ENCODE measurements at places on chromosomes 6 and 20. TPM values are rescaled to one million over a fixed set of nuclear protein-coding genes. Genes with fewer than 3 reads are reported as not detected.
A peak's percentile ranks its signal among the peaks of the same experiment; 100 is the strongest.

DNA sequence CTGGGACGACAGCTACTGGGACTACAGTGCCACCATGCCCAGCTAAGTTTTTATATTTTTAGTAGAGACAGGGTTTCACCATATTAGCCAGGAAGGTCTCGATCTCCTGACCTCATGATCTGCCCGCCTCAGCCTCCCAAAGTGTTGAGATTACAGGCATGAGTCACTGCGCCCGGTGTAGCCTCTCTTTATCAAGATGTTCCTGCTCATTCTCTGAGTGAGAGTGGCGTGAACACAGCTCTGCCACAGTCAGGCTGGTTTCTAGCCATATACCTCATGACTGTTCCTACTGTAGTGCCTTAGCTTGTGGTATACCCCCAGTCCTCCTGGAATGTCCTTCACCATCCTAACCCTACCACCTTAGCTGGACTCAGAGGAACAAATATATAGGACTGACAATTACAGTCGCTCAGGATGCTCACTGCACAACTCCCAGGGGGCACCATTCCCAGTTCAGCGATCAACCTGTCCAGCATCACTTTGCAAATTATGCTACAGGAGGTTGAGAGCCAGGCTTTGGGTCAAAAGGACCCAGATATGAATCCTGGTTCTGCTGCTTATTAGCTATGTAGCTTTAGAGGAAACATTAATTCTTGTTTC, 86.3 kb downstream of the CHMP4B start:
- H3K27me3 ChIP-seq: peaks cover 24% of the 10 kb centered on the region
- no peak overlapping the region for H3K4me3 ChIP-seq
- peaks cover 18% of the 10 kb centered on the region for H3K4me1 ChIP-seq
- H3K36me3 ChIP-seq: no peaks in the 10 kb centered on the region
- no peak for DNase-seq

The MAS1 gene
- total RNA-seq: not detected

DNA sequence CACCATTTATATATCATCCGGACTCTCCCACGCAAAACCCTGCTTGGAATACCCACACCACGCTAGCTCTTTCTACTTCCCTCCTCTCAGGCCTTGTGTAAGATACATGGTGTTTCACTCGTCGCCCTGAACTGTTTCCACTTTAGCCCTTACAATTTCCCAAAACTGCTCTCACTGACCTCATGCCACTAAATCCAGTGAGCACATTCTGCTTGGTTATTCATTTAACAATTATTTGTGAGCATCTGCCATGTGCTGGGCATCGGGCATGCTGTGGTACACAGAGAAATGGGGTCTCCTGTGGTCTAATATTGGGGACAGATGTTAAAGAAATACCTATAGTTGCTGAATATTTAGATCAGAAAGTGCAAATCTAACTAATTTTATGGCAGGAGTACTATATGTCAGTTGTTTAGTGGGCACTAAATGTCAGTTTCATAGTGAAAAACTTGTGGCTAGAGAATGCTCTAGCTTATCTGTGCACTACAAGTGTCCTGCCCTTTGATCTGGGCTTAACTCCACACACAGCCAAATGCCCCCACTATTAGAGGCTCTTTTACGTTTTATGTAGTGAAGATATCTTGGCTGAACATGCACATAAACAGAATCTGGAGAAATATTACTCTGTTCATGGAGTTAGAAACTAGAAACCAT, 41.0 kb downstream of the PLEKHG1 start:
- no peak overlapping the region for H3K27ac ChIP-seq
- peaks cover 4% of the 10 kb centered on the region for H3K4me1 ChIP-seq
- H3K27me3 ChIP-seq: no peaks in the 10 kb centered on the region
- H3K36me3 ChIP-seq: no peaks in the 10 kb centered on the region
- no peak overlapping the region for H3K4me3 ChIP-seq
- no peak for DNase-seq

DNA sequence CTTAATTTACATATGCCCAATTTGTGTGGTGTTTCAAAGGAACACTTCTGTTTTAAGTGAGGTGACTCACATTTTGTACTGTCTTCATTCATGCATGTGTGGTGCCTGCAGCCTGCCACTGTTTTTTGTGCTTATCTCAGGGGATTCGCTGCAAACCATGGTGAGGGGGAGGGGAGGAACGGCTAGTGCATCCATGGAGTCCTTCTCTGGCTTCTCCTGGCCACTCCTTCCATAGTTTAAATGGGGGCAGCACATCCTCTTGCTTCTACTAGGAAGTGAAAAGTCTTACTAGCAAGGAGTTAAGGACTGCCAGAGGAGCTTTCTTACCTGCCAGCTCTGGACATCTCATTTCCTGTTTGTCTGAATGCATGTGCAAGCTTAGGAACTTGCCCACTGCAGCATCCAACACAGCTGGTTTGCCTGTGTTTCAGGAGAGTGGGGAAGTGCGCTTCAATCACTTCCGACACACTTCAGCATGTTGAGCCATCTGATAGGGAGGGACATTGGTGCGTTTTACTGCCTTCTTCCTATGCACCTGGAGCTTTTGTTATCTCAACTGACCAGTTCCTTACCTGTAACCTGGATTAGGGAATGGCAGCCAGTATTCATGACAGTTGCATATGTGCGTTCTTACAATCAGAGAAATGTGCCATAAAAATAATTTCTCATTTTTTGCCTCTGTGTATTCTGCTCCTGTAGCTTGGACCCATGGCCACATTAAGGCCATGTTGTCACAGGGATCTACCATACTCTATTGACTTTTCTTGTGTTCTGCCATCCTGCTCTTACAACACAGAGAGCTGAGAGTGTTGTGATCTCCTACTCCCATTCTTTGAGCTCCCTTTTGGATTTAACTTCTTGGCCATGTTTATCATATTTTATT, 211.3 kb downstream of the ARID1B start:
- no peaks in the 10 kb centered on the region for H3K27me3 ChIP-seq
- peaks cover 40% of the 10 kb centered on the region for H3K4me1 ChIP-seq
- DNase-seq: no peak
- H3K4me3 ChIP-seq: no peak overlapping the region
- H3K36me3 ChIP-seq: no peaks in the 10 kb centered on the region
- no peak overlapping the region for H3K27ac ChIP-seq

- peaks cover 8% of the 10 kb centered on the region for H3K4me1 ChIP-seq
- no peak overlapping the region for H3K27ac ChIP-seq
- no peaks in the 10 kb centered on the region for H3K36me3 ChIP-seq
- H3K4me3 ChIP-seq: no peak overlapping the region
Observed at GRCh38 chr6:146300521-146300920, 243.1 kb upstream of the RAB32 start.

- H3K4me1 ChIP-seq: peaks cover 6% of the 10 kb centered on the region
- H3K27ac ChIP-seq: no peak overlapping the region
- H3K27me3 ChIP-seq: peaks cover 19% of the 10 kb centered on the region
Observed at GRCh38 chr6:136362421-136363356, 73.0 kb upstream of the BCLAF1 start.

GRCh38 chr6:156701966-156702365, 75.2 kb upstream of the ARID1B start:
- DNase-seq: no peak
- H3K27me3 ChIP-seq: no peaks in the 10 kb centered on the region
- no peak overlapping the region for H3K4me3 ChIP-seq
- no peak overlapping the region for H3K27ac ChIP-seq

The TAGAP gene
- total RNA-seq: not detected

GRCh38 chr6:140202964-140203515, 828.6 kb upstream of the CITED2 start:
- peak overlapping the region; percentile 84 for H3K27ac ChIP-seq
- no peak for DNase-seq
- H3K27me3 ChIP-seq: no peaks in the 10 kb centered on the region
- H3K4me3 ChIP-seq: no peak overlapping the region

GRCh38 chr6:6217855-6218758, 102.4 kb downstream of the F13A1 start:
- no peaks in the 10 kb centered on the region for H3K27me3 ChIP-seq
- peak overlapping the region; percentile 59 for H3K27ac ChIP-seq
- no peak overlapping the region for H3K4me3 ChIP-seq
- no peak for DNase-seq

All from chondrocyte (in vitro differentiated cells).